ENCODE measurements at places on chromosomes 5 and 9.

DNA sequence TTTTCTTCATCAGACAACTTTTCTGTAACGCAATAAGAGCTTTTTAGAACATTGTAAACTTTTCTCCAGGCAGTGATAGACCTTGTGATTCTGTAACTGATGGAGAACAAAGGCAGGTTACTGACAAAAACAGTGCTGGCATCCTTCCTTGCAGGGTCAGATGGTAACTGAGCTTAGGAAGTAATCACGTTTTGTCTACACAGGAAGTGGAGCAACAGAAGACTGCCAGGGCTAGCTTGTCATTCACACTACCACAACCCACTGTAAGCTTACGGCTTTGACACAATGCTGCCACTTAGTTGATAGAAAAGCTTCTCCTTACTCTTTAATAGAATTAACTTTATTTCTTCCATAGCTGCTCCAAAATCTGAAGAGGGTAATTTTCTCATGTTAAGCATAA, 46.8 kb downstream of the FBN2 start:
- no peak for DNase-seq

GRCh38 chr9:33106827-33107621, 30.6 kb upstream of the SMU1 start:
- peak; percentile 66 for DNase-seq

- no peak for DNase-seq
These were observed 58.6 kb upstream of the GARNL3 start for GRCh38 chr9:127205952-127206351.

DNA sequence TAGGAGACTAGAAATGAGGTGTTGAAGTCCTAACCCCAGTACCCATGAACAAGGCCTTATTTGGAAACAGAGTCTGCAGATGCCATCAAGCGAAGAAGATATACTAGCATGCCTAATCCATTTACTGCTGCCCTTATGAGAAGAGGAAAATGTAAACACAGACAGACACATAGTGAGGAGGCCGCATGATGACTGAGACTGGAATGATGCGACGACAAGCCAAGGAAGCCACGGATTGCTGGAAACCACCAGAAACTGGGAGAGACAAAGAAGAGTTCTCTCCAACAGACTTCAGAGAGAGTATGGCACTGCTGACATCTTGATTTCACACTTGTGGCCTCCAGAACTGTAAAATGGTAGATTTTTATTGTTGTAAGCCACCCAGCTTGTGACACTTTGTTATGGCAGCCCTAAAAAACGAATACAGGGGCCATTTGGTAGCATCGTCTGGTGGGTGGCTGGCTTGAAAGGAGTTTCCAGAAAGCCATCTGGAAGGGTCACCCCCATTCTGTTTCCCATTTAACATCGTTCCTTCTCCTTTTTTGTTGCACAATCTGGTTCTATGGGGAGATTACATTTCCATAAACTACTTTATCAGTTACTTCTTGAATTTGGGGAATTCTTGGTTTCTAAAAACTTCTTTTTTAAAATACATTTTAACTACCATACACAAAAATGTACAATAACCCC, 193.1 kb downstream of the HSD17B3 start:
- no peak for DNase-seq

DNA sequence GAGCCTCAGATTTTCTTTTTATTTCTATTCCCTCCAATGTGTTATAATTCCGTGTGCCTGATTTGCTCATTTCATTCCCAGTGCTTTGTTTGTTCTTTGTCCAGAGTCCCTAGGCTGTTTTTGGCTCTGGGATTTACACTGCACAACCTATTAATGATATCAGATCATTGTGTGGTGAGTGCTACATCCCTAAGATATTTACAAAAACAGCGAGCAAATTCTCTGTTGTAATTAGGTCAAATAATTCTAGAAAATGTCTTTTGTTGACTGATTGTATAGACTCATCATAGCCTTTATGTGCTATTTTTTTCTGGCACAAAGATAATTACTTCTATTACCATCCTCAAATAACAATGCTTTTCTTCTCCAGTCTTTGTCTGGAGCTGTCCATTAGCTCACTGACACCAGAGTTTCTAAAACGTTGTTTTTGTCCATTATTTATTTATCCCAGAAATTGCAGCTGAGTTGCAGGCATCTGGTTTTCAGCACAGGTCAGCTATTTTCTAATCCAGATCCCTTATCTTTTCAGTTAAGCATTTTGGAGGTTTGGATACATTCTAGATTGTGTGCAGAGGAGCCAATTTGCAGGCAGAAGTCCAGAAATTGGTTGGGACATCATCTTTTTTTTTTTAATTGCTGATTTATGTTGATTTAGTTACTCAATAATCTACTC, 379.9 kb upstream of the DMAC1 start:
- no peak for DNase-seq

GRCh38 chr5:171736976-171737891, 48.4 kb upstream of the SMIM23 start:
- peak; percentile 85 for DNase-seq

DNA sequence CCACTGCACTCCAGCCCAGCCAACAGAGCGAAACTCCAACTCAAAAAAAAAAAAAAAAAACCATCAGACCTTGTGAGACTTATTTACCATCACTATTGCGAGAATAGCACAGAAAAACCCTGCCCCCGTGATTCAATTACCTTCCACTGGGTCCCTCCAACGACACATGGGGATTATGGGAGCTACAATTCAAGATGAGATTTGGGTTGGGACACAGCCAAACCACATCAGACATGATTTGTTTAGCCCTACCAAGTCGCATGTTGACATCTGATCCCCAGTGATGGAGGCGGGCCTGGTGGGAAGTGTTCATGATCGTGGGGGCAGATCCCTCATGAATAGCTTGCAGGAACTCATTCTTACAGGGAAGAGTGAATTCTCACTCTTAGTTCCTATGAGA, 26.6 kb downstream of the MYO10 start:
- DNase-seq: no peak

- peak; percentile 43 for DNase-seq
These were observed 168.5 kb upstream of the PIK3R1 start for GRCh38 chr5:68047035-68047434.

GRCh38 chr5:170420806-170421412, 31.7 kb upstream of the KCNMB1 start:
- peak; percentile 28 for DNase-seq

GRCh38 chr9:19493174-19493811, 84.5 kb downstream of the ACER2 start:
- peak; percentile 15 for DNase-seq

DNA sequence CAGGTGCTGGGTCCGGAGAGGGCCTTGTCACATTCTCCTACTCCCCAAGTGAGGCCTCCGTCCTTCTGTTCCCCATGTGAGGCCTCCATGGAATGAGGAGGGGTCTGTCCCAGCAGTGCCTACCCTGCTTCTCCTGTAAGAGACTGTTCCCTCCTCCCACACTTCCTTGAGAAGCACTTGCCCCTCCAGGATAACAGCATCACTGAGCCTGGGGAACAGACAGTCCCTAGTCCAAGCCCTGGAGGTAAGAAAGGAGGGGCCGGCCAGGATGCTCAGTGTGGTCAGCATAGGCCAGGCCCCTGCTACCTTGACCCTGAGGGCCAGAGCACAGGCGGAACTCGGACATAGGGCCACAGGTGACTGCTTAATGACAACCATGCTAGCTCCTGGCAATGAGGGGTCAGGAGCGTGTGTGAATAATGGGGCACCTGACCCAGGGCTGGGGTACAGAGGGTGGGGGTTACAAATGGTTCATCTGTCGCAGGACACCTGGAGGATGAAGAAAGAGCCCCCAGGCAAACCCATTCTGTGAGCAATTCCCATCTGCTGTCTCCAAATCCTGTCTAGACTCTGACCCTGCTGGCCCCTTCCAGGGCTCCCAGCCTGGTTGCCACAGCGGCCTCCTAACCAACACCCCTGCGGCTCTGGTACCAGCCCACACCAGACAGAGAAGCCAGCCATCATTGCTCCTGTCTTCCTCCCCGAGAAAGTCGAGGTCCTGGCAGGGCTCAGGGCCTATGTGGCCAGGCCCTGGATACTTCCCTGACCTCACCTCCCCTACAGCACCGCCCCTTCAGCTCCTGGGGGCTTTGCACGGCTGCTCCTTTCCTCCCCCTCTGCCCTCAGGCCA, 20.3 kb downstream of the RALGDS start:
- no peak for DNase-seq

DNA sequence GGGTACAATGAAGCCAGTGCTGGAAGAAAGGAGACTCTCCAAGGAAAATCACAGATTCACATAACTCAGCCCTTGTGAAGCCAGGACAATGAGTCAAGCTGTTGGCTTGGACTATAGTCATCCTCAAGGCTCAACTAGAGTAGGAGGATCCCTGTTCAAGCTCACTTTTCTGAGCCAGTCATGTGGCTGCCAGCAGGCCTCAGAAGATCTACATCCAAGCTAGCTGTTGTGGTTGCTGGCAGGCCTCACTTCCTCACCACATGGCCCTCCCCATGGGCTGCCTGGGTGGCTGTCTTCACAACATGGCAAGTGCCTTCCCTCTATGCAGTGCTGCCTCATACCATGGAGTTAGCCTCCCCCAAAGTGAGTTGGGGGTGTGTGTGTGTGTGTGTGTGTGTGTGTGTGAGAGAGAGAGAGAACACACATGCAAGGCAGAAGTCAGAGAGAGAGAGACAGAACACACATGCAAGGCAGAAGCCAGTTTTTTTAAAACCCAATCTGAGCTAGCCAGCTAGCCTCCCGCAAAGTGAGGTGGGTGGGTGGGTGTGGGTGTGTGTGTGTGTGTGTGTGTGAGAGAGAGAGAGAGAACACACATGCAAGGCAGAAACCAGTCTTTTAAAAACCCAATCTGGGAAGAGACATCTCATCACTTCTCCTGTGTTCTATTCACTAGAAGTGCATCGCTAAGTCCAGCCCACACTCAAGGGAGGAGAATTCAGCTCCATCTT, 17.1 kb downstream of the SCAI start:
- peak; percentile 96 for DNase-seq

GRCh38 chr9:7246917-7247522, 489.2 kb downstream of the KDM4C start:
- no peak for DNase-seq

DNA sequence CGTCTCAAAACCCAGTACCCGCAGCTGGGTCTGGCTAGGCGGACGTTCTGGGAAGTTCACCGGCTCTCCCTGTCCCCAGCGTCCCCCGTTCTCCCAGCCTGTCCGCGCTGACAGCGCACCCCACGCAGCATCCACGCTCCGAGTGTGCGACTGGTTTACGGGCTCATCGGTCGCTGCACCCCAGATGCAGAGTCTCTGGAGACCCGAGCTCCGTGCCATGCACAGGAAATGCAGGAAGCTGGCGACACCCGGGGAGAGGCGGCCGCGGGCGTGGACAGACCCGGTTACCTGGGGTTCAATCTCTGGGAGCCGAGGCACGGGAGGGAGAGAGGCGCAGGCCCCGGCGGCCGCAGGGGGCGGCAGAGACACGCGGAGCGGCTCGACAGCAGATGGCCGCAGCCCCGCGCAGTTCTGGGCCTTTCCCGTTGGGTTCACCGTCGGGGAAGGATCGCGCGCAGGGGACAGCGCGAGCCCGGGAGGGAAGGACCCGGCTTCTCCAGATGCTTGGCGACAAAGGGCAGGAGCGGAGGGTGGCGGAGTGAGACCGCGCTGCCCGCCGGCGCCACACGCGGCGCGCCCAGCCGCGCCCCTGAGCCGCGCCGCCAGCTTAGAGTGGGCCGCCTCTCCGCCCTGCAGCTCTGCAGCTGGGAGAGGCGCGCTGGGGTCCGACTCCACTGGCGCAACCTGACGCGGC, 558 bp downstream of the SHROOM1 start:
- no peak for DNase-seq

- DNase-seq: no peak
These were observed 14.8 kb upstream of the MATR3 start for GRCh38 chr5:139278540-139279274.

DNA sequence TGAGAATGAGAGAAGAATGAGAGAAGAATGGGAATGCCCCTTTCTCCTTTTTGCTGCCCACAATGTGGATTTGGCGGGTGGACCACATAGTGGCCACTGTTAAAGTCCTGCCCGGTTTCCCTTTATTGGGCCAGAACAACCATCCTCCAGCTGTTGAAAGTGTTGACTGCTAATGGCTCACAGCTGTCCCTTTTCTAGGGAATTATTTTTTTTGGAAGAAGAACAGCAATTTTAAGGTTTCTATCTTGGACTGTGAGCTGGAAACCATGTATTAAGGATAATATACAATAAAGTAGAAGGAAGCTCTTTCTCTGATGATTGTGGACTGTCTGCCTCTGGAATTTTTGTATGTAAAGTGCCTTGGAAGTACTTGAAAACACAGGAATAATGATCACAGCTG, 185.9 kb downstream of the DMRT2 start:
- DNase-seq: no peak

DNA sequence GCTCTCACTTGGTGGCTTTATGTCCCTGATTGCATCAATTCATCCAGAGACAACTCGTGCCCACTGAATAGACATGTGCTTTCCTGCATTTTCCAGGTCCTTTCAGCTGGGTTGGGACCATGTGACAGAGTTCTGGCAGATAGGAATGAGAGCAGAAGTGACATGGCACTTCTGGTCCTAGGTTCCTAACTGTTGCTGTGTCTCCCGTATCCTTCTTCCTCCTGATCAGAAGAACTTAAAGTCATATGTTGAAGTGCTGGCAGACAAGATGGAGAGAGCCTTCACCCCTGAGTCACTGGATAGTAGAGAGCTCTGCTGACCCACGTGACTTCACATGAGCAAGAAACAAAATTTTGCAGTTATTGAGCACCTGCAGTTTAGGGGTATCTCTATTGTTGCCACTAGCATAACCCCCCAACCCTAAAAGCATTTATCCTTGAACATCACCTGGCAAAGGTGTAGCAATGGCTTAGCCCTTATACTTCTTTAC, 80.0 kb downstream of the NREP start:
- no peak for DNase-seq

DNA sequence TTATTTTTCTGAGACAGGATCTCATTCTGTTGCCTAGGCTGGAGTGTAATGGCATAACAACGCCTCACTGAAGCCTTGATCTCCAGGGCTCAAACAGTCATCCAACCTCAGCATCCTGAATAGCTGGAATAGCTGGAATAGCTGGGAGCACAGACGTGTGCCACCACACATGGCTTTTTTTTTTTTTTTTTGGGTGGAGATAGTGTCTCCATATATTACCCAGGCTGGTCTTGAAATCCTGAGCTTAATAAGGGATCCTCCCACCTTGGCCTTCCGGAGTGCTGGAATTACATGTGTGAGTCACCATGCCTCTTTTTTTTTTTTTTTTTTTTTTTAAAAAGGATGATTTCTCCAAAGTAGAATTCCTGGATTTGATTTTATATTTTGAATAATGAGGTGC, 60.7 kb downstream of the NSD1 start:
- DNase-seq: peak; percentile 90

GRCh38 chr5:160339406-160340130, 27.2 kb upstream of the CCNJL start:
- no peak for DNase-seq

GRCh38 chr5:180592176-180592575, 877 bp upstream of the SCGB3A1 start:
- no peak for DNase-seq

DNA sequence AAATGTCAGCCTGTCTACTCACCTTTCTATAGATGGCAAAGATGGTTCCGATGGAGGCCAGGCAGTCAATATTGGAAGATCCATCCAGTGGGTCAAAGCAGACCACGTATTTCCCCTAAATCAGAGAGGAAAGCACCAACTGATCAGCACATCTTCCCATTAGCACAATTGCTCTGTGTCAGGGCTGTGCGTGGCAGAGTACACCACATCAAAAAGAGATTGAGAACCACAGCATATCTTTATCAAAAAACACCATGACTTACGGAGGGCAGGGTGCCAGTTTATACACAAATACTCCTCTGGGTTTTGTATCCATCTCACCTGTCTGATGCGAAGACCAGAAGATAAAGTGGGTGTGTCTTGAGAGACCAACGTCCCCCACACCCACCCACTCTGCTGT, 9.1 kb downstream of the FBP2 start:
- no peak for DNase-seq

Measured in AG09319 (cell line).